ENCODE measurements at places on chromosomes 6 and 20. TPM values are rescaled to one million over a fixed set of nuclear protein-coding genes. Genes with fewer than 3 reads are reported as not detected.

MUCL3 gene
- not detected for total RNA-seq

VSX1 gene
- 1.6 TPM for total RNA-seq

AVP gene
- total RNA-seq: not detected

FAM83B gene
- 0.09 TPM for total RNA-seq

HCK gene
- 0.08 TPM for total RNA-seq

WDR27 gene
- 12.0 TPM for total RNA-seq

SLC13A3 gene
- total RNA-seq: 0.13 TPM

GCM1 gene
- total RNA-seq: 0.03 TPM

MAS1 gene
- not detected for total RNA-seq

BEND6 gene
- 0.88 TPM for total RNA-seq

COL11A2 gene
- 0.90 TPM for total RNA-seq

AMD1 gene
- 145 TPM for total RNA-seq

SIRPA gene
- 25.2 TPM for total RNA-seq

MOXD1 gene
- total RNA-seq: 1.6 TPM

TSBP1 gene
- total RNA-seq: not detected

FRMD1 gene
- 0.01 TPM for total RNA-seq

TRIM10 gene
- total RNA-seq: not detected

R3HDML gene
- 0.35 TPM for total RNA-seq

UBE2C gene
- 250 TPM for total RNA-seq

MRAP2 gene
- total RNA-seq: 1.4 TPM

HRH3 gene
- total RNA-seq: not detected

SLC4A11 gene
- 7.8 TPM for total RNA-seq

BTN1A1 gene
- total RNA-seq: not detected

SOX18 gene
- 2.8 TPM for total RNA-seq

ZBP1 gene
- total RNA-seq: not detected

EFCAB8 gene
- total RNA-seq: not detected

KCNB1 gene
- total RNA-seq: 0.51 TPM

TBC1D7 gene
- 37.0 TPM for total RNA-seq

GPANK1 gene
- 10.0 TPM for total RNA-seq

LPIN3 gene
- total RNA-seq: 7.5 TPM

LPA gene
- total RNA-seq: not detected

LBP gene
- total RNA-seq: 1.1 TPM

THEMIS gene
- total RNA-seq: not detected

CAP2 gene
- 12.2 TPM for total RNA-seq

RGS19 gene
- total RNA-seq: 26.7 TPM

BHLHE23 gene
- not detected for total RNA-seq

ALDH8A1 gene
- not detected for total RNA-seq

CALHM4 gene
- not detected for total RNA-seq

CGAS gene
- total RNA-seq: 5.2 TPM

NUP153 gene
- total RNA-seq: 32.2 TPM

ID4 gene
- total RNA-seq: 1.6 TPM

AFDN gene
- 16.8 TPM for total RNA-seq

OR5V1 gene
- not detected for total RNA-seq

Data from A549 treated with RU486 at 1 μM for 4 hours (cell line).